SHP77 treated with DMSO at 0.1 percent for 48 hours (cell line): ENCODE measurements at places on chromosomes 2 and 18.

GRCh38 chr2:138013639-138014038, 49.4 kb downstream of the HNMT start:
- no peak for DNase-seq

- peak; percentile 44 for DNase-seq
Measured at GRCh38 chr18:10490401-10491165, 35.2 kb upstream of the NAPG start.

- no peak for DNase-seq
Measured at GRCh38 chr2:19360966-19361321, 2.5 kb upstream of the OSR1 start.

DNA sequence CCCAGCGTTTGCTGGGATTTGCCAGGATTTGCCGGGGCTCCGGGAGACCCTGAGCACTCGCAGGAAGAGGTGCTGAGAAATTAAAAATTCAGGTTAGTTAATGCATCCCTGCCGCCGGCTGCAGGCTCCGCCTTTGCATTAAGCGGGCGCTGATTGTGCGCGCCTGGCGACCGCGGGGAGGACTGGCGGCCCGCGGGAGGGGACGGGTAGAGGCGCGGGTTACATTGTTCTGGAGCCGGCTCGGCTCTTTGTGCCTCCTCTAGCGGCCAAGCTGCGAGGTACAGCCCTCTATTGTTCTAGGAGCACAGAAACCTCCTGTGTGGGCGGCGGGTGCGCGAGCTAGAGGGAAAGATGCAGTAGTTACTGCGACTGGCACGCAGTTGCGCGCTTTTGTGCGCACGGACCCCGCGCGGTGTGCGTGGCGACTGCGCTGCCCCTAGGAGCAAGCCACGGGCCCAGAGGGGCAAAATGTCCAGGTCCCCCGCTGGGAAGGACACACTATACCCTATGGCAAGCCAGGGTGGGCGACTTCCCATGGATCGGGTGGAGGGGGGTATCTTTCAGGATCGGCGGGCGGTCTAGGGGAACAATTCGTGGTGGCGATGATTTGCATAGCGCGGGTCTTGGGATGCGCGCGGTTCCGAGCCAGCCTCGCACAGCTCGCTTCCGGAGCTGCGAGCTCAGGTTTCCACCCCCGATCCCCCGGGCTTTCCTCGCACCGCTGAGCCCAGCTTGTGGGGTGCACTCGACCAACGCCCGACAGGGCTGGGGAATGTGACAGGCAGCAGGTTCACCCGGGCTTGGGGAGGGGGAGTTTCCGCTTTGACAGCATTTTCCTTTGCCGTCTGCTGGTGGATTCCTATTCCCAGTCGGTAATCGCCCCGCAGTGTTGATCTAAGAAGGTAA, 2.8 kb downstream of the ONECUT2 start:
- peak; percentile 64 for DNase-seq

DNA sequence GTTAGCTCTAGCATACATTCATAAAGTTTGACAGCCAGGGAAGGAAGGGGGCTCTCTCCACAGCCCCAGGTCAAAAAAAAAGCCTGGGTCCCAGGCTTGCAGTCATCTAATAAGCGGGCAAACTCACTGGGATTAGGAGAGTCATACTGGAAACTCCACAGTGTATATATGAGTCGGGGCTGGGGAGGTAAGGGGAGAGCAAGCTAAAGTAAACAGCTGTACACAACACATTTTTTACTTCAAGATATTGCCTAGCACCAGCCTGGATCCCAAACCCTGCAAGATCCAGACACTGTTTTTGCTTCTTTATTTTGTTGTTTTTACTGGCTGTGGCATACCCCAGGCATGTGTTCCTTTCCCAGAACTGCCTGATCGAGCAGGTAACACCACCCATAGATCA, 291.3 kb upstream of the TANK start:
- no peak for DNase-seq

DNA sequence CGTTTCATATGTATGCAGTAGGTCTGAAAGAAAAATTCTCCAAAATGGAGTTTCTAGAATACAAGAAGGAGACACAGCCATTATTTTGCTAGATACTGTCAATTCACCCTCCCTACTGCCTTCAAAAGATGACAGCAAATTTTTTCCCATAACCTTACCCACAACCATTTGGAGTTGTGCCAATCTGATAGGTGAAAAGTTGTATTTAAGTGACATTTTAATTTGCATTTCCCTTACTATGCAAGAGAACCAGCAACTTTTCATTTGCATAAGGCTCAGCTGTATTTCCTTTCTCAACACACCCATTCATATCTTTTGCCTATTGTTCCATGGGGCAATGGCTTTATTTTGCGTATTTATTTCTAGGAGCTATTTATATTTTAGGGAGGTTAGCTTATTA, 31.4 kb upstream of the IL18RAP start:
- no peak for DNase-seq

DNA sequence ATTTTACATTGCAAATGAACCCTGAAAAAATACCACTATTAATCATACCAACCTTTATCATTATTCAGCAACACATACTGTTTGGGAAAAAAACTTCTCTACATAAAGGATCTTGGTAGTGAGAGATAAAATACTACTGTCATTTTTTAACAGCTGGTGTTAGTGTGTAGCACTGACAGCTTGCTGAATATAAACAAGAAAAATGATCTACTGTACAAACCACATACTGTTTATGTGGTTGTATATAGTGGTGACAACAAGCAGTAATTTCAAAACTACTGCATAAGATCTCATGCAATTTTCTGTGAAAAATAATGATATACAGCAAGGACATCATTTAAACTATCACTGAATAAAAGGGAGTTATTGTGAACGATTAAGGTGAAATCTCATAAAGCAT, 601.2 kb downstream of the LRP1B start:
- DNase-seq: no peak

DNA sequence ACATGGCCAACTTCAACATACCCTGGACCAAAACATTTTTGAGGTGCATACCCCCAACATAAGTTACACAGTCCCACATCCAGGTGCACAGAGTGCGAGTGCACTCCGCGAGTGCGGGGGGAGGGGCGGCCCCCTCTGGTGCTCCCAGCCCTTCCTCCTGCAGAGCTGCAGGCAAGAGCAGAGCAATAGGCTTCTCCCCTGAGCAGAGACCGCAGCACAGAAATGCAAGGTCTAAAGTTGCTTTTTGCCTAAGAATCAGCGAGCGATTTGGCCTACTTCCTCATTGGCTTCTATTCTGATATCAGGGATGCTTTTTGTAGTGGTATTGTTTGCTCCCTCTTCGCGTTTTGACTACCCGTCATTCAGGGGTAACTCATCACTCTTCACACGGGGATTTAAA, 40.6 kb downstream of the BOLA3 start:
- no peak for DNase-seq

- DNase-seq: no peak
Measured at GRCh38 chr18:62880673-62881364, 165.5 kb downstream of the PHLPP1 start.

- DNase-seq: no peak
Measured at GRCh38 chr2:16626997-16627605, 38.5 kb downstream of the CYRIA start.

DNA sequence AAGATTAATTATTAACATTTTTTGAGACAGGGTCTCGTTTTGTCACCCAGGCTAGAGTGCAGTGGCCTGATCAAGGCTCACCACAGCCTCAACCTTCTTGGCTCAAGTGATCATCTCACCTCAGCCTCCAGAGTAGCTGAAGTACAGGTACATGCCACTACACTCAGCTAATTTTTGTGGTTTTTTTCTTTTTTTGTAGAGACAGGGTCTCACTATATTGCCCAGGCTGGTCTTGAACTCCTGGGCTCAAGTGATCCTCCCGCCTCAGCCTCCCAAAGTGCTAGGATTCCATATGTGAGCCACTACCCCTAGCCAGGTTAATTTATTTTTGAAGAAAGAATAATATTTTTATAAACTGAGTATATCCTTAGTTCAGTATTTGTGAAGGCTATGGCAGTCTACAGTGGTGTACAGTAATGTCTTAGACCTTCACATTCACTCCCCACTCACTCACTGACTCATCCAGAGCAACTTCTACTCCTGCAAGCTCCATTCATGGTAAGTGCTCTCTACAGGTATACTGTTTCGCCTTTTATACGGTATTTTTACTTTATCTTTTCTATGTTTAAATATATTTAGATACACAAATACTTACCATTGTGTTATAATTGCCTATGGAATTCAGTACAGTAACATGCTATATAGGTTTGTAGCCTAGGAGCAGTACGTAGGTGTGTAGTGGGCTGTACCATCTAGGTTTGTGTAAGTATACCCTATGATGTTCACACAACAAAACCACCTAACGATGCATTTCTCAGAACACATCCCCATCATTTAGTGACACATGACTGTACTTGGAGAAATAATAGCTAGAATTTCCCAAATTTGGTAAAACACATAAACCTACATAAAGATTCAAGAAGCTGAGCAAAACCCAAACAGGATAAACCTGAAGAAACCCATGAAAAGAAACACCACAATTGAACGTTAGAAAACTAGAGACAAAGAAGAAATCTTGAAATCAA, 38.6 kb downstream of the MGAT4A start:
- DNase-seq: no peak

DNA sequence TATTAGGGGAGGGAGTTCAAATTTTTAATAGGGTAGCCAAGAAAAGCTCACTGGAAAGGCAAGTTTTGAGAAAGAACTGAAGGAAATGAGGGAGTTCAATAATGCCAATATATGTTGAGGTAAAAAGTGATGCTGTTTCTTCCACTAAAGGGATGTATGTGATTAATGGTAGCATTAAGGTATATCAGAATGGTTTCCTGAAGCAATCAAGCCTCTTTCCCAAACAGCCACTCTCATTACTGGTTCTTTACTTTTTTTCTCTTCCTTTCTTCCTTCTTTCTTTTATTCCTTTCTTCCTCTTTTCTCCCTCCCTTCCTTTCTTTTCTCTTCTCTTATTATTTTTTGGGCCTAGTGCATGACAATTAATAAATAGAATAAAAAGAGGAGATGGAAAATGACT, 433.5 kb downstream of the SATB2 start:
- no peak for DNase-seq

- no peak for DNase-seq
Measured at GRCh38 chr2:151262629-151263028, 966 bp upstream of the RBM43 start.

GRCh38 chr2:99808361-99809200, 318.8 kb upstream of the REV1 start:
- DNase-seq: no peak

DNA sequence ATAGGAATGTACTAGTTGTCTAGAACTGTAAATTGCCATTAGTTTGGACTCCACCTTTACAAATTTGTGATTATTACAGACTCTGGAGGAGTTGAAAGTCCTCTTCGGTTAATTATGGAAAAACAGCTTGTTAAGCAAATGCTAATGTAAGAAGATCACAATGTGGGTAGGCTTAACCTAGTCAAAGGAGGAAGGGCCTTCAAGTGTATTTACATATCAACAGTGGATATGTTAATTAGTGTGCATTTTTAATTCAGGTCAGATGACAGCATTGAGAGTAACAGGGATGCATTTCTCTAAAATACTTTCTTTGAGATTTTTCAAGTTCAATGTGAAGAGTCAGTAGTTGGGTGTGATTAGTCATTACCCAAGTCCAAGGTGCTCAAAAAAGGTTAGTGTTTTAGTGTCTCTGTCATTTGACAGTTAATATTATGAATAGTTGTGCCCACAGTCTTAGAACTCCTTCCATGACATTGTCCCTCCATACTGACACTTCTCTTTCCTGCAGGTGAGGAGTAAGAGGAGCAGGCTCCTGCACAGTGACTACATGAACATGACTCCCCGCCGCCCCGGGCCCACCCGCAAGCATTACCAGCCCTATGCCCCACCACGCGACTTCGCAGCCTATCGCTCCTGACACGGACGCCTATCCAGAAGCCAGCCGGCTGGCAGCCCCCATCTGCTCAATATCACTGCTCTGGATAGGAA, 28.0 kb downstream of the CD28 start:
- no peak for DNase-seq

DNA sequence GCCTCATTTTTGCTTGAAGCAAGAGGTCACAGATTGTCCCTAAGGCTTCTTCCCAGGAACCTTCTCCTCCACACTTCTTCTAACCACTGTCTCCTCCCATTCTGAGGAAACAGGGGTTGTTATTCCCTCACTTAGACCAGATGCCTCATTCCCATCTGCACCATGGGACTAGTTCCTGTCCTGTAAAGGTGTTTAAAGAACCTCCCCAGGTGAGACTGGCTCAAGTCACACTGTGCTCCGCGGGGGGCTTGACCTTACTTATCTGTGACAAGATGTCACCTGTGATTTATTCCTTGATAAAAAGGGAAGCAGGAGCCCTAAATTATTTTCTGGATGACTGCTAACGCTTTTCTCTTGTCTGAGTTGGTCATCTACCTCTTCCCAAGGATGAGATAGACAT, 8.2 kb upstream of the CDH2 start:
- no peak for DNase-seq

DNA sequence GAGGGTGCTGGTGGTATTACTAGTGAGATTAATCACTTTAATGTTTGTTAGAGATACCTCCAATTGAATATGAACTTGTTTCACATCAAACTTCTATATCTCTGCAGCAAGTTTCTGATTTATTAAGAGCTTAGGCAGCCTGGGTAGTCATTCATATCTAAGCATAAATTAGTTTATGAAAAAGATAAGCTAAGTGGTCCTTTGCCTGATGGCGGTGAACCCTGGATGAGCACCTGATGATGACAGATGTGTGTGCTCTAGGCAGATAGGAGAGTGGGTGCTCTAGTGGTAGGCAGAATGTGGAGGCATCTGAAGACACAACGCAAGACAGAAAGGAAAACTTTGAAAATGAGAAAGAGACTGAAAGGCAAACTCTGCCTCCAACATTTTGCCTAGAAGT, 5.0 kb downstream of the FKBP7 start:
- DNase-seq: no peak

GRCh38 chr18:848062-848861, 36.2 kb upstream of the YES1 start:
- no peak for DNase-seq

DNA sequence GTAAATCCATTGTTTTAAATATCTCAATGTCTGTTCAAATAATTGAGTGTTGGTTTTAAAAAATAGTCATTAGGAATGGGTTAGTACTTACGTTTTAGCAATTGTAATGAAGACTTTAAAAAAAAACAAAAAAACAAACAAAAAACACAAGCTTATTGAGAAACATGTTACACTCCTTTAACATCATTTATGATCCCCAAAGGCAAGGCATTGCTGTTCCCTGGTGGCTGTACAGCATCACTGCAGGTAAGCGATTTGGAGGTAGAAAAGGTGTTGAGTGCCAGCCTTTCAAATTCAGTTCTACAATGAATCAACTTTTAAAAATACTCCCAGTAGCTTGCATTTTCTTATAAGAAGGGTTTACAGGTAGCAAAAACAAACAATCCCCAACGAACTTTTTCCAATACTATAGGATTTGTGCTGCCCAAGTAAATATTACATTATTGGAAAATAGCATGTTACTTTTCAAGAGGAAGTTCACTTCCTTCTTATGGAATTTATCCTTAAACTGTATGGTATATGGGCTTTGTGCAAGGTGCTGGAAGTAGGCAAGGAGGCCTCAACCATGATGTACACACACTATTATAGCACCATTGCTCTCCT, 27.5 kb downstream of the CNRIP1 start:
- no peak for DNase-seq

DNA sequence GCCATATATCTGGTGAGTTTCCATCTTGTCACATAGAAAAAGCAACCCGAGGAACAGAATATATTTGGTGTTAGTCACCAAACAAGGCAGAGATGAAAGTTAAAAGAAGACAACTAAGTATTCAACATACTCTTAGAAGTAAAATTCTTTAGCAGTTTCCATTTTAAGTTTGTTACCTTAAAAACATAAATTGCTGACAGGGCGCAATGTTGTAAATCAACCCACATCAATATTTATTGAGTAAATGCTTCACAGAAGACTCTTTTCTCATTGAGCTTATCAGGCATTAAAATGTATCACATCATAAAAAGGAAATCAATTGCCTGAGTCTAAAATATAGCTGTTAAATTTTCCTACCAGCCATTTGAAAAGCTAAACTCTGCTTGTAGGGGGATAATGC, 603.0 kb downstream of the FBXO15 start:
- DNase-seq: no peak
